ENCODE measurements at places on chromosomes 3 and 15. TPM values are rescaled to one million over a fixed set of nuclear protein-coding genes. Genes with fewer than 3 reads are reported as not detected.

FGF12 gene
- polyA plus RNA-seq, result 4.0 TPM

POPDC2 gene
- polyA plus RNA-seq, result 4.6 TPM

SPSB4 gene
- 0.07 TPM for polyA plus RNA-seq

GNAT1 gene
- polyA plus RNA-seq, result not detected

PRKCD gene
- polyA plus RNA-seq, result 22.2 TPM

UTS2B gene
- polyA plus RNA-seq, result 0.80 TPM

PRTG gene
- polyA plus RNA-seq, result 1.2 TPM

PFKFB4 gene
- polyA plus RNA-seq, result 2.3 TPM

UBA7 gene
- polyA plus RNA-seq, result 29.3 TPM

Measured in ovary (tissue), 10 donors.